ENCODE measurements at places on chromosomes 13 and 19.

DNA sequence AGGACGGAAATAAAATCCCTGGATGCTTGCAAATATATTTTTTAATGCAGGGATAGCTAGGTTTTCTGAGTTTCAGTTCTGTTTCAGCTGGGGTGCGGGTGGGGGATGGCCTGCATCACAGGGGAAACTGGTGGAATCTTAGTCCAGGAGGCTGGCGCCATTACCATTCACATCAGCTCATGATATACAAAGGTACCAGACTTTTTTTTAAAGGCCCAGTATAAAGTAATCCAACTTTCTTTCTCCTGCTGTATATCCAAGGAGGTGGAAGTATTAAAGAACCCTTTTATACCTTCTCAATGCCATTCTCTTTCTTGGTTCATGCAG, 343.8 kb downstream of the KCNRG start:
- no peak for DNase-seq

- DNase-seq, result no peak
Measured at GRCh38 chr19:49788857-49789256, 22.1 kb downstream of the AP2A1 start.

- no peak for DNase-seq
Measured at GRCh38 chr13:43171489-43171888, 148.1 kb downstream of the DNAJC15 start.

- no peak for DNase-seq
Measured at GRCh38 chr13:64819081-64819480, 2411.1 kb downstream of the PCDH9 start.

- no peak for DNase-seq
Measured at GRCh38 chr19:42233106-42233505, 9.3 kb downstream of the GSK3A start.

DNA sequence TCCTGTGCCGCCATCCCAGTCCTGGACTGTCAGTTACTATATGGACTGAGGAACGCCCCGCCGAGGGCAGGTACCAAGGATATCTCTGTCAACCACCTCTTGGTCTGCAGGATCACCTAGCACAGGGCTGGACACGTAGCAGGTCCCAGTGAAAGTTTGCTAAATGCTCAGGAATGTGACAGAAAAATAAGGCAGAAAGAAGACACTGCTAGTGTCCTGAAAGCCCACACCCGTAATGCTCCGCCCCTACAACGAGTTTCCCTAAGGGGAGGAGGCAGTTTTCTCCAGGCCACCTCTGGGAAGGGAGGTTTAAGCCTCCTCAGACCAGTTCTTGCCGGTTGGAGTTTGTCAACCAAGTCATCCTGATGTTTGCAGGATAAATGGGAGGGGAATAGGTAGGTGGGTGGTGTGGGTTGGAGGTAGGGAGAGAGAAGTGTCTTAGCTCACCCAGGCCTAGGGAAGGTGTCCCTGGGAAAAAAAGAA, 1.7 kb upstream of the SERTAD3 start:
- no peak for DNase-seq

DNA sequence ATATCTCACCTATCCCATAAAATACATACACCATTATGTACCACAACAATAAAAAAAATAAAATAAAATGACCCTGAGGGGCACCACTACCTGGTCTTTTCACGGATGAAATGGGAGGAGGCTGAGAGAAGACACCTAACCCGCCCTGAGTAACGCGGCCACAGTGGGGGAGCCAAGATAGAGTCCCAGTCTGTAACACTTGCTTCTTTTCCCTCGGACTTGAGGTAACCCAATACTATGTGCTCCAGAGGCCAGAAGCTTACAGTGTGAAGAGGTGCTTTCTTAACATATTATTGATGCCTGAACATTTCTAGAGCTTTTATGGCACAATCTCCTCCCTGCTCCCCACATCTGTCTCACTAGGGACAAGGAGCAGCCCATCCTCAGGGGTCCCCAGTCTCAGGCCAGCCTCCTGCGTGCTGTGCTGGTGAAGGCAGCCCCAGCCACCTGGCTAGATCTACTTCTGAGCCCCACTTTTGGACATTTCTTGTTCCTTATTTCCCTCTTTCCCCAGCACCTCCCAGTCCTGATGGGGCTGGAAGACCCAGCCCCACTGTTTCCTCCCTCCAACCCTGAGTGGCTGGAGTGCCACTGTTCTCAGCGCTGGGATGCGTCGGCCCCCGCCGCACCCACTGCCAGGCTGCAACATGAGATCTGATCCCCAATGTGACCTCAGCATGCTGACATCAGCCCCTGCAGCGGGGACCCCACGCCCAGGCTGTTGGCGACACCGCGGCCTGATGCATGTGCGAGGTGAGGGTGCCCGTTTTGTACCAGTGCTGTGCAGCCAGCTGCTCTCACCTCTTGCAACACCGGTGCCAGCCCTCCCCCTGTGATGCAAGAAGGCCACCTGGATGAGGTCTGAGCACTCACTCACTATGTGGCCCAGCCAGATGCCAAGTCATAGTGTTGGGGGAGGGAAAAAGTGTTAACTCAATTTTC, 143.3 kb downstream of the DCLK1 start:
- no peak for DNase-seq

GRCh38 chr13:51370116-51370515, 30.6 kb downstream of the SERPINE3 start:
- no peak for DNase-seq

GRCh38 chr13:82747958-82748357, 1134.3 kb downstream of the SLITRK1 start:
- peak; percentile 16 for DNase-seq

DNA sequence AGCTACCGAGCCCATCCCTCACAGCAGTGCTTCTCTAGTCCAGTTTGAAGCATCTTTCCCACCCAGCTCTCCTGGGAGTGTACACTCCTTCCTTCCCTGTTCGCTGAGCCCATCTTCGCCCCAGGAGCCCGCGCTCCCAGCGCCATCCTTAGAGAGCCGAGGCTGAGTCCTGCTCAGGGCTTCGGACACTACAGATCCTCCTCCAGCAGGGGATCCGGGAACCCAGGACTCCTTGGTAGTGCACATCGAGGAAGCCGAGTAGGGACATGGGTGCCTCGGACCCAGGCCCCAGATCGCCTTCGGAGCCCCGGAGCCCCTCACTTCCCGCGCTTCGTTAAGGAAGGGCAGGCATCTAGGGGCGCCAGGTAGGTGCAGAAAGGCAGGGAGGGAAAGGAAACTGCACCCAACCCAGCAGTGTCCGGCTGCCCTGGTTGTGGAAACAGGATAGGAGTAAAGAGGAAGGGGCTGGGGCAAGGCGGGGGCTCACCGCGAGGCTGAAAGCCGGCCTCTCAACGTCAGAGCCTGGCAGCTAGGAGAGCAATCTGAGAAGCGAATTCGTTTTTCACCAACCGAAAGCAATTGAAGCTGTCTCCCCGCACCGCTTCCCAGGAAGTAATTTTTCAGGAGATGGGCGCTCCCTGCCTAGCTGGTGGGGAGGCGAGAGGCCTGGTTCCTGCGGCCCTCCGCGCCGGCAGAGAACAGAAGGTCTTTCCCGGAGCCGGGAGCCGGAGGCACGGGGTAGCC, 1.0 kb downstream of the PDX1 start:
- no peak for DNase-seq

GRCh38 chr19:35404879-35405622, 34.2 kb downstream of the GPR42 start:
- DNase-seq, result peak; percentile 43

DNA sequence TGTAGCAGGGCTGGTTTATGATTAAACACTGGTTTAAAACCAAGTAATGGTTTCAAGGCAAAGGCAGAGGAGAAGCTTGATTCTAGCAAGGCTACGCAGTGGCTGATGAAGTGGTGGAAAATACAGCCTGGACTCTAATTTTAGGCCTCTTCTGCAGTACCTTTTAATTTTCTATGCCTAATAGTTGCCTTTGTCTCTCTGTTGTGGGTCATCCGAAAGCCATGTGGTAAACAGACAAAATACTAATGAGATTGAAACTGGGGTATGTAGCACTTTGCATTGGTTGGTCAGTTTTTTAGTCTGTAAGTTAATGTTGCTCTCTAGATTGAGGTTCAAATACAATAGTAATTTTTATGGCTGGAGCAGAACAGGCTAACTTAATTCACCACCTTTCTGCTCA, 3.3 kb downstream of the LMO7 start:
- no peak for DNase-seq

DNA sequence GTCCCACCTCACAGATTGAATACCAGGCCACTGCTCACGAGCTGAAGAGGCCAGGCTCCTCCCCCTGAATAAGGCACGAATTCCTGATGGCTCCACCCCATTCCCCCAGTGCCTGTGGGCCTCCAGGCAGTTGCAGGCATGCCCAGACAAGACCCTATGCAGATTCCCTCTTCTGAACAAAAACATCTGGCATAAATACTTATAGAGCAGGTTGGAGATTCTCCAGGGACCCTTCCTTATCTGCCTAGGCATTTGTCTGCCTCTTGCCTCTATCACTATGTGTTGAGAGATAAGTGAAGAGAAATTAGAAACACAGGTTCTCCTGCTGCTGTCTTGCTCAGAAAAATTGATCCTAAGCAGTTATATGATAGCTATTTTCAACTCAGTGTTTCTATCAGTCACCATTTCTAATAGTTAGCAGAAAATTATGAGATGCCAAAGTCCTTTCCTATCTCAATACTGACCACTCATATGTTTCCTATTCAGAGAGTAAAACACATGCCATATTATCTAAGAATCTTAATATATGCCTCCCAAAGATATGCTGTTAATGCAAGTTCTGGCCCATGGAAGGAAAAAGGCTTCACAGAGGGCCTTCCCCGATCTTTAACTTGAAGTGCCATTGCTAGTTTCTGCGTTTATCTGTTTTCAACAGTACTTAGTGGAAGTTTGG, 364.0 kb downstream of the KCTD12 start:
- DNase-seq, result no peak

GRCh38 chr19:19749117-19749907, 16.4 kb upstream of the ZNF14 start:
- no peak for DNase-seq

GRCh38 chr19:46726551-46726950, 9.6 kb upstream of the PRKD2 start:
- no peak for DNase-seq

- no peak for DNase-seq
Measured at GRCh38 chr19:3687774-3688706, 12.2 kb downstream of the PIP5K1C start.

GRCh38 chr13:111282997-111283396, 37.4 kb upstream of the TEX29 start:
- no peak for DNase-seq

GRCh38 chr13:109733550-109733949, 52.8 kb downstream of the IRS2 start:
- DNase-seq, result no peak

GRCh38 chr19:48123907-48124651, 13.5 kb upstream of the PLA2G4C start:
- peak; percentile 15 for DNase-seq

GRCh38 chr13:33497146-33497845, 211.7 kb upstream of the STARD13 start:
- DNase-seq, result no peak

- DNase-seq, result no peak
Measured at GRCh38 chr19:18768997-18769891, 21.9 kb downstream of the COMP start.

- DNase-seq, result no peak
Measured at GRCh38 chr19:16660763-16661479, at the start of gene TMEM38A. Gene TMEM38A (plus strand): TSS chr19:16661139. CDS start chr19:16661218, 79 bp downstream.

DNA sequence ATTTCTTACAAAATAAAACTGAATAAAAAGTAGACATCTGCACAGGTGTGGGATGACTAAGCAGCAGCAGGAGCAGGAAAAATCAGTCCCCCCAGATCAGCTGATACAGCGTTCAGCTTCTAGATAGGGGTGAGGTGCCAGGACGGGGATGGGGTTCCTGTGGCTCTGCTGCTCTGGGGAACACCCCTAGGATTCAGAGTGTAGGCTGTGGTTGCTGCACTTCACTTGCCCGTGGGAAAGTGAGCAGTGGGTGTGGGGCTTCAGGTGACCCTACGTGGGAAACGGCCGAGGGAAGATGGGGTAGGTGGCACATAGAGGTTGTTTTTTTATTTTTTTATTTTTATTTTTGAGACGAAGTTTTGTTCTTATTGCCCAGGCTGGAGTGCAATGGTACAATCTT, 3.2 kb upstream of the CXCL17 start:
- DNase-seq, result no peak

- DNase-seq, result peak; percentile 54
Measured at GRCh38 chr13:20924758-20925394, 22.3 kb upstream of the XPO4 start.

GRCh38 chr13:110430391-110431336, 123.6 kb downstream of the COL4A2 start:
- DNase-seq, result no peak

DNA sequence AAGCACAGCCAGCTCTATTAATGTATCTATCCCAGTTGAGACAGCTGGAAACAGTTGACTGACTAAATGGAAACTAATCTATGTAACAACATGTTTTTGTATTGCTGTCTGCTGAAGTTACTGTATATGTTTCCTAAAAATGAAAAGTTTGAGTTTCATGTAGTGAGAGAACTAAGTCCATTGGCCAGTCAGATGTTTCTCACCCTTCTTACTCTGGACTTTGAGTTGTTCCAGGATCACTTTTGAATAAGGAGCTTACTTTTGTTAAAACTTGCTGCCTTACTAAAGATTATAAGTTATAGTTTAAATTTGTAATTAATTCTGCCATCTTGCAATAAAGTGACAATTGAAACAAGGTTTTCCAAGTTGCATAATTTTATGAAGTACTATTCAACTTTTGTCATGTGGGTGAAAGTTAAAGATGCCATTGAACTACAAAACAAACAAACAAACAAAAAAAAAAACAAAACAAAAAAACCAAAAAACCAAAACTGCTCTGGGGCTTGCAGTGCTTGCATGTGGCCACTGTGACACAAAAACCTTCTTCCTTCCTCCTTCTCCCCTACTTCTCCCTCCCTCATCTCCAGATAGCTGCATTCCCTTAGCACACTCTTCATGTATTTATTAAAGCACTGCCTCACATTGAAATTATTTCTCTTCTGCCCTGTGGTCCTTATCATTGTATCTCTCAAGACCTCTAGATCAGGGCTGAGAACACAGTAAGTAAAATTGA, 15.3 kb downstream of the WDFY2 start:
- no peak for DNase-seq

GRCh38 chr19:51136851-51137551, 5.1 kb upstream of the SIGLEC7 start:
- DNase-seq, result no peak
